Suppressor macrophage treated with lipopolysaccharide for 1 hour (primary cell): ENCODE measurements at places on chromosomes 1 and 21.
A peak's percentile ranks its signal among the peaks of the same experiment; 100 is the strongest.

DNA sequence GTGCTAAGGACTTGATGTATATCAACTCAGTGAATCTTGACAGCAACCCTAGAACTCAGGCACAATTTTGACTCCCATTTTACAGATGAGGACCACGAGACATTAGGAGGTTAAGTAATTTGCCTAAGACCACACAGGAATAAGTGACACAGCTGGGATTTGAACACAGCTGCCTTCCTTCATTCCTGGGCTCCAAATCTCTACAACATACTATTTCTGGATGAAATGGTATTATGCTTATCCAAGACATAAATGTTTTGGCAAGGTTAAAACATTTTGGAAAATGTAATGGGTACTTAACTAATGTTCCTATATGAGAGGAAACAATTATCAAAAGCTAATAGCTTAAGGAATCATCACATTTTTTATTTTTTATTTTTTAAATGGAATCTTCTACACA is 4.8 kb downstream of the CLDN8 start:
- DNase-seq, result no peak

DNA sequence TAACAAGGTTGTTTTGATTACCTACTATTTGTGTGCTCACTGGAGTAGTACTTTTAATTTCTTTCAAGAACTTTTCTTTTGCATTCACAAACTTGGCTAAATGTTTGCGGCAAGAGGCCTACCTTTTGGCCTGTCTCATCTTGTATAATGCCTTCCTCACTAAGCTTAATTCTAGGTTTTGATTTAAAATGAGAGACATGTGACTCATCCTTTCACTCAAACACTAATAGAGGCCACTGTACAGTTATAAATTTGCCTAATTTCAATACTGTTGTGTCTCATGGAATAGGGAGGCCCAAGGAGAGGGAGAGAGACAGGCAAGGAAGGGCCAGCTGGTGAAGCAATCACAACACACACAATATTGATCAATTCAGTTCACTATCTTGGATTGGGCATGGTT is 66.1 kb downstream of the ZNF644 start:
- DNase-seq, result no peak

GRCh38 chr1:70169018-70169839 is 36.1 kb downstream of the LRRC40 start:
- DNase-seq, result no peak

DNA sequence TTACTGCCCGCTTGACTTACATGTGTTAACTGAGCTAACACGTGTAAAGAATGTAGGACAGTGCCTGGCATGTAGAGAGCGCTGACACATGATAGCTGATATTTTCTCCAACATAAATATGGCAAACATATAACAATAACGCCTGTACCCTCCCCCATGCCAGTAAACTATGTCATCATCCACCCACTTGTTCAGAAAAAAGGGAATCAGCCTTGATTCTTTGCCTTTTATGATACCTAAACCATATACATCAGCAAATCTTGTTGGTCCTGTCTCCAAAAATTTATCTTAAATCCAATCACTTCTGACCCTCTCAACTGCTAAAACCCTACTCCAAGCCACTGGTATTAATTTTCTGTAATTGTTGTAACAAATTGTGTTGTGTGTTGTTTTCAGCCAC is 1.1 kb upstream of the ZNF692 start:
- DNase-seq, result peak; percentile 25

DNA sequence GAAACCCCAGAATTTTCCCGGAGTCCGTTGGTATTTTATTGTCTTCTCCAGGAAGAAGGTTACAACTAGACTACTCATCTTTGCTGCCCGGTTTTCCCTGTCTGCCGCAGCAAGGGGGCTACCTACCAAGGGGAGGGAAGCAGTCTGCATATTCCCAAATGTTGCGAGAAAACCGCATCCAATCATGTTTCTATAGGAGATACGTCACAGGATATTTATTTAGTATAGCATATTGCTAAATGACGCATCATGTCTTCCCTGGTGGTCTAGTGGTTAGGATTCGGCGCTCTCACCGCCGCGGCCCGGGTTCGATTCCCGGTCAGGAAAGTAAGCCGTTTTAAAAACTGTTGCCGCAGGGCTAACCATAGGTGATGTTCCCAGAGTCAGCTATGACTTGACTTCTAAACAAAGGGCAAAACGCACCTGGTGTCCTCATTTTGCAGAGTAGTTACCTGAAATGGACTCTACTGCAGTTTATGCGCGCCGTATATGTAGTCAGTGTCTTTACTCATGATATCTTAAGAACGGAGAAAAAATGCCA is 15.2 kb upstream of the ZNF692 start:
- peak; percentile 74 for DNase-seq

- no peak for DNase-seq
Measured at GRCh38 chr1:68291688-68292384, 59.5 kb upstream of the WLS start.

DNA sequence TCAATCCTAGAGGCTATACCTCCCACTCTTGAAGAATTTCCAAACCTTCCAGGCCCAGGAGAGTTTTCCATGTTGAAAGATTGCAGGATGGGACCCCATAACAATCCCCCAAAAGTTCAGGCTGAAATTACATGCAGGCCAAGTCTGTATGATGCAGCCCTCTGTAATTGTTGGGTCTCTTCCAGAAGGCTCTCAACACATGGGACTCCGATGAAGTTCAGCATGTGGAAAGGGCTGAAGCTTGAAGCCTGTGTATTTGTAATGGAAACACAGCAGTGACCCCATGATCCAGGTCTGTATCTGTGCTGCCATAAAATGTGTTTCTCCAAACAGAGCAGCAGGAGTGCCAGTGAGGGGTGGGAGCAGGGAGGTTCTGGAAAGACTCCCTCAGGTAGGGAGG is 202.5 kb upstream of the LYPLAL1 start:
- DNase-seq, result no peak

- peak; percentile 13 for DNase-seq
Measured at GRCh38 chr1:115337633-115338456, at the start of gene NGF. TSS of gene NGF (minus strand) at chr1:115338249. CDS start at chr1:115286795, 51,454 bp downstream.
